CD4-positive, alpha-beta T cell treated with Interleukin-15 for 4 hours (primary cell): ENCODE measurements at places on chromosomes 5 and 9.

DNA sequence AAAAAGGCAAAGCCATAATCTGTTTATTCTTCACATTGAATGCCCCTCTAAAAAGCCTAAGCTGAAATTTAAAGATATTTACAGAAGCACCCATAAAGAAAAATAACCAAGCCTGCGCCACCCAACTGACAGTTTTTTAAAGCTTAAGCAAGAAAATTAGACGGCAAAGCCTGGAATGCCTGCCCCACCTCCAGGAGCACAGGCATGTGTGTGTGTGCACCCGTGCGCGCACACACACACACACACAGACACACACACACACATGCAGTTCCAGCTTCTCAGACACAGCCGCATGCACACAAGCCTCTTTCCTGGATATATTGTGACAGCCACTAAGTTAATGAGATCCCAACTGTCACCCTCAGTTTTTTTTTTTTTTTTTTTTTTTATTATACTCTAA is 88.2 kb downstream of the FRMD3 start:
- no peak for DNase-seq

DNA sequence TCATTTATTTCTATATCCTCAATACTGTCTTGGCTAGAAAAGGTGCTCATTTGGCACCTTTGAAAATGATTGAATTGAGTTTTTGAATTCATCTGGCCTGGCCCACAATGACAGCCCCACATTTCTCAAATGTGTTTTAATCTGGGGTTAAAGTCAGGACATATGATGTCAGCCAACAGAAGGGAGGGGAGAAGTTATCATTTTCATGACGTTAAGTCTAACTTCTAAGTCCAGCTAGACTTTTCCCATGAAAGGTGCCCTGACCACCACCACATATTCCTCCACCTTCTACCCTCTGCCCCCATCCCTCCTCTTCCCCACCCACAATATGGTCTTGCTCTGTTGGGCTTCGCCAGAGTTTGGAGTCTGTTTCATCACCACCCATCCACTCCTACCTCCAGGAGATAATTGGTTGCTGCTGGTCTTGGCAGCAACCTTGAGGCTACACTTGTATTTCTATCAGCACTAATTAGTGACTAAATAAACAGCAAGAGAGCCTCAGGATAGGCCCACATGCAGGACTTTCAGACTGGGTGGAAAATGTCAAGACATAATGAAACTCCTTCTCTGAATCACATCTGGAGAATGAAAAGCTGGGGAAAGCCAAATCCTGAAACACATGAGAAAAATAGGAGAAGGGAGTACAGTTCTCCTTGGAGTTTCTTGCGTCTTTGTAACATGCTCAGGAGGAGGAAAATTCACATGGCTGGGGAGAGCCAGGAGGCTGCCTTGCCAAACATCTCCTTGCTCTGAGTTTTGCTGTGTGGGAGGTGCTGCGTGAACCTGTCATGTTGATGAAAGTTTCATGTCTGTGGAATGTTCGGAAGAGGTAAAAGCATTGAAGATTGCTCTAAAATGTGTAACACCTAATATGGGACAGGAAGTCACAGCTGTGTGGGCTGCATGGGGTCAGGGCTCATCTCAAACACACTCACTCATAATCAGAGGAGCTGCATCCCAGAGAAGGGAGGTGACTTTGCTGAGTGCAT is 544.7 kb upstream of the KLF4 start:
- DNase-seq, result no peak

DNA sequence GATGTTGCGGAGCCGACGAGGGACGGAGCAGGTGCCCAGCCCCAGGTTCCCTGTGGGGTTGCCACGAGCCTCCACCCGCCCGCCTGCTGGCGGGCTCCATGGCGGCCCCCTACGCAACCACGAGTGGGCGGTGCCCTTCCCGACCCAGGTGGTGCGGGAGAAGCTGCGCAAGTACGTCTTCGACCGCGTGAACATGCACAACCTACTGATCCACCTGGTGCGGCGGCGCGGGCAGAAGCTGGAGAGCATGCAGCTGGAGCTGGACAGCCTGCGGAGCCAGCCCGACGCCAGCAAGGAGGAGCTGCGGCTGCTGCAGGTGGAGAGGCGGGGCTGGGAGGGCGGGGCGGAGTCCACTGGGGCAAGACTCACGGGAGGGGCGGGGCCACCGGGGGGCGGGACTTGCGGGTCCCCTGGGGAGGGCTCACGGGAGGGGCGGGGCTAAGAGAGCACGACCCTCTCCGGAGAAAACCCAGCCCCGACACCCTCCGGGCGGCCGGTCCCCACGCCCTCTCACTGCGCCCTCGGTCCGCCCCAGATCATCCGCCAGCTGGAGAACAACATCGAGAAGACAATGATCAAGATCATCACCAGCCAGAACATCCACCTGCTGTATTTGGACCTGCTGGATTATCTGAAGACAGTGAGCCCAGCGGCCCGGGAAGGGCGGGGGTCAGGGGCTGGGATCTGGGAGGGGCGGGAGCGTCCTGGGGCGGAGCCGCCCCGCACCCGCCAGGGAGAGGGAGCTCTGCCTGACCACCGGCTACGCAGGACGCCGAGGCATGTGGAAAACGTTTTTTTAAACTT is 3.9 kb downstream of the CCDC183 start:
- DNase-seq, result peak; percentile 87

GRCh38 chr5:141488591-141489561 is at the start of gene PCDHGC5:
TSS of gene PCDHGC5 (plus strand) at chr5:141489081. CDS start at chr5:141489241, 160 bp downstream.
- no peak for DNase-seq

DNA sequence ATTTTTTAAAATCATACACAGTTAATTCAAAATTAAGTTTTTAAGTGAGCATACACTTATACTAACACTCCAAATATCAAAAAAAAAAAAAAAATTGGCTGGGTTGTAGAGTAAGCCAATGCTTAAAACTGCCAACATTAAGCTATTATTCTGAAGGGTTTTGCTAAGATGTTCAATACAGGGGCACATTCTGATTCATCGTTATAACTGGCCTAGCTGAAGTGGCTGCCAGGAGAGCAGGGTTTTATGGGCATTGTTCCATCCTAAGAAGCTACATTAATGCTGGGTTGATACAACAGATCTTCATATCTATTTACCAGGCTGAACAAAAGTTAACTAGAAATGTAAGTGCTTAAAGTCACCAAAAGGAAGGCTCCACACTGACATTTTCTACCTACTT is 13.4 kb downstream of the ELAVL2 start:
- DNase-seq, result no peak
